ENCODE measurements at places on chromosomes 5 and 9.
A peak's percentile ranks its signal among the peaks of the same experiment; 100 is the strongest.

- no peak for DNase-seq
- no peak overlapping the region for H3K4me3 ChIP-seq
- no peak overlapping the region for H3K27ac ChIP-seq
- no peaks in the 10 kb centered on the region for H3K36me3 ChIP-seq
These were observed 56.8 kb downstream of the NIPAL4 start for GRCh38 chr5:157516626-157517325.

GRCh38 chr9:86405926-86406325 is 51.7 kb upstream of the TUT7 start:
- peak; percentile 15 for DNase-seq
- peaks cover 37% of the 10 kb centered on the region for H3K27me3 ChIP-seq
- H3K27ac ChIP-seq = no peak overlapping the region

DNA sequence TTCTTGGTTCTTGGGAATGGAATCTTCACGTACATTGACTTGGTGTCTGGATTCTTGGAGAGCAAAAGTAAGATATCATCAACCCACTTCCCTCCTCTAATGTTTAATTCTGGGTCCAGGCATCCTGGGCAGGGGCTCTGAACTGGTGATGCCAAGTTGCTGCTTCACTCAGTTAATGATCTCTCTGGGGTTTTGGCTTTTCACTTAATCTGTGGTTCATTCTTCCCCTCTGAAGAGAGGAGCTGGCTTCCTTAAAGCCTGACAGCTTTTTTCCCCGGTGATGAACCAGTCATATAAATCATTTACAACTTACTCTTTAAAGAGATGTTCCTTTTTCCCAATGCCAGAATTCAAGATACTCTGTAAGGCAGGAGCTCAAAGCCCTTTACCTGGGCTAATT is 65.9 kb downstream of the ARHGAP26 start:
- H3K4me1 ChIP-seq = peaks cover 15% of the 10 kb centered on the region
- DNase-seq = no peak
- no peaks in the 10 kb centered on the region for H3K27me3 ChIP-seq
- no peak overlapping the region for H3K4me3 ChIP-seq
- H3K27ac ChIP-seq = no peak overlapping the region
- H3K36me3 ChIP-seq = no peaks in the 10 kb centered on the region

GRCh38 chr5:116733991-116734975 is 159.7 kb upstream of the SEMA6A start:
- no peak overlapping the region for H3K27ac ChIP-seq
- peak; percentile 10 for DNase-seq
- no peaks in the 10 kb centered on the region for H3K36me3 ChIP-seq
- H3K4me1 ChIP-seq = peaks cover 39% of the 10 kb centered on the region
- no peak overlapping the region for H3K4me3 ChIP-seq

DNA sequence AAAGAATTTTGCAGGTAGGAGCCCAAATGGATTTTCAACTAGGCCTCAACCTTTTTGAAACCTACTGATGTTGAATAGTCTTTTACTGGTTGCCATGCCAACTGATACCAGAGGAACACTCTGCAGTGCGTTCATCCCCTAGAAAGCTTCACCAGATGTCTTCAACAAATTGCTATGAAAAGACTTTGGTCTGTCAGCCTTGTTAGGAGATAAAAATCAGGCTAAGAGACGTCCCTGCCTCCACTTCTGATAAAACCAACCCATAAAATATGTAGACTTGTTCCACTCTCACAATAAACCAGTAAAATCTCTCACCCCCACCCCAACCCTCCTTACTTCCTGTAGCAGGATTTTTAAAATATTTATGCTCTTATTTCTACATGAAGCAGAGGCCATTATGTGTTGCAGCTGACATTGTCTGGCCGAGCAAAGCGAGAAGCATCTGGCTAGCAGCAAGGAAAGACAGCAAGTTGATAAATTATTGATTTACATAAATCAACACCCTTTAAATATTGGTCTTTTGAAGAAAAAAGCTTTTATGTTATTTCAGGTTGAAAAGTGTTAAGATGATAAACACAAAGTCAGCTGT is 428.7 kb downstream of the ISL1 start:
- no peak overlapping the region for H3K4me3 ChIP-seq
- peak; percentile 15 for DNase-seq
- H3K4me1 ChIP-seq = peaks cover 3% of the 10 kb centered on the region
- no peaks in the 10 kb centered on the region for H3K36me3 ChIP-seq
- H3K27ac ChIP-seq = no peak overlapping the region

DNA sequence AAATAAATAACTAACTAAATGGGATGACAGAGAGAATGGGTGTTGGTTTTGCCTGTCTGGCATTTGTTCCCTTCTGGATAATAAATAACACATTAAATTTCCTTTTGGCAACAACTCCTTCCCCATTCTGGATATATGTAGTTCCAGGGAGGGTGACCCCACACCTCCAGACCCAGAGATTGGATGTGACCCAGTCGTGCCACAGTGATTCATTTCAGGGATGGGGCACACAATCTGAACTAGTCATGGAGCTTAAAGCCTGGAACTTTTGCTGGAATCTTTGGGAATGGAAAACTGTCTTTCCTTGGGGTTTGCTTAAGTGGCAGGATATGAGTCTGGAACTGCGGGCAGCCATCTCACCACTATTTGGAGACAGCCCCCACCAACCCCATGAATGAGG is 11.3 kb downstream of the KLF9 start:
- no peak for DNase-seq
- H3K36me3 ChIP-seq = no peaks in the 10 kb centered on the region
- no peak overlapping the region for H3K27ac ChIP-seq
- H3K4me1 ChIP-seq = peaks cover 14% of the 10 kb centered on the region

GRCh38 chr9:134914501-134914834 is 3.2 kb downstream of the FCN1 start:
- DNase-seq = no peak
- no peak overlapping the region for H3K4me3 ChIP-seq
- H3K27ac ChIP-seq = no peak overlapping the region
- H3K27me3 ChIP-seq = no peaks in the 10 kb centered on the region
- H3K4me1 ChIP-seq = no peaks in the 10 kb centered on the region

DNA sequence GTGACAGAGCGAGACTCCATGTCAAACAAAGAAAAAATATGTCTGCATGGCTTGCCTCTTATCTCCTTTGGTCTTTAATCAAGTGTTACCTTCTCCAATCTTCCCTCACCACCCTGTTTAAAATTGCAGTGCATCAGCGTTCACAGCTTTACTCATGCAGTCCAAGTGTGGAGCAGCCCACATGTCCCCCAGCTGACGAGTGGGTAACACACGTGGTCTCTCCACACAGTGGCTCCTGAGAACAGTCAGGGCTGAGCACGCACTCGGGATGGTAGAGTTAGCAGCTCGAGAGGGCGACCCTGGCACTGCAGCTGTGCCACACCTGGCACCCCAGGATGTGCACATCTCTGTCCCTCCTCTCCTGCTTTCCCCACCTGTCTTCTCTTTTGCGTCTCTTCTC is 25.9 kb upstream of the CFAP157 start:
- no peak overlapping the region for H3K27ac ChIP-seq
- no peaks in the 10 kb centered on the region for H3K4me1 ChIP-seq
- no peak overlapping the region for H3K4me3 ChIP-seq
- no peak for DNase-seq
- H3K27me3 ChIP-seq = no peaks in the 10 kb centered on the region
- H3K36me3 ChIP-seq = no peaks in the 10 kb centered on the region

- no peak for DNase-seq
- H3K27ac ChIP-seq = no peak overlapping the region
These were observed 258.8 kb upstream of the CHD1 start for GRCh38 chr5:99187611-99188010.

All from neural progenitor cell (in vitro differentiated cells).